ENCODE measurements at places on chromosomes 3 and 15.

DNA sequence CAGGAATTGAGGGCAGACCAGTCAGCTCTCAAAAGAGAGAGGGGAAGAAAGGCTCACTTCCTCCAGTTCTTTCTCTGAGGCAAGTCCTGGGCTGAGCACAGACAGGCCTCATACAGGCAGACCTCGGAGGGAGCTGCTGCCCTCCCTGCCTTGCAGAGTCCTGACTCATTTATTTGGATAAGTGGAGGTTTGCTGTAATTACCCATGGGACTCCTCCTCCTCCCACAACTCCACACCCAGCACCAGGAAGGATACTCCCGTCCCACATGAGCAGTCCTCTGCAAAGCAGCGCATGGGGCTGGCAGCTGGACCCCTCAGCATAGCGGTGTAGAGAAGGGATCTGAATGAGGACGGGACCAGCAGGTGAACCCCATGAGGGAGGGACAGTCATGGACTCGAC lies 13.4 kb upstream of the SCN10A start:
- DNase-seq, result no peak

DNA sequence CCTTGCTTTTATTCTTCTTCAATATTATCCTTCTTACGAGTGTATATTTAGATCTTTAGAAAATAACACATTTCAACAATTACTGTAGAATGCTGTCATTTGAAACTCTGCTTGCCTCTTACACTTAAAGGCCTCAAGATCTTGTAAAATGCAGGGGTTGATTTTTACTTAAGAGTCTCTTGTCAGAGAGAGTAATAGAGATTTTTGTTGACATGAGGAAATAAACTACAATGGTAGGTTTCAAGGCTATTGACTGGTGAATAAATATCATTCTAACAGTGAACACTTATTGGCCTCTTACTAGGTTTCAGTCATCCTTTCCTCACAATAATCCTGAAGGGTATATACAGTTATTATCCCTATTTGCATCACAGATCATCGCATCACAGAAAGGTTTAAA lies 344.6 kb downstream of the GBE1 start:
- no peak for DNase-seq

DNA sequence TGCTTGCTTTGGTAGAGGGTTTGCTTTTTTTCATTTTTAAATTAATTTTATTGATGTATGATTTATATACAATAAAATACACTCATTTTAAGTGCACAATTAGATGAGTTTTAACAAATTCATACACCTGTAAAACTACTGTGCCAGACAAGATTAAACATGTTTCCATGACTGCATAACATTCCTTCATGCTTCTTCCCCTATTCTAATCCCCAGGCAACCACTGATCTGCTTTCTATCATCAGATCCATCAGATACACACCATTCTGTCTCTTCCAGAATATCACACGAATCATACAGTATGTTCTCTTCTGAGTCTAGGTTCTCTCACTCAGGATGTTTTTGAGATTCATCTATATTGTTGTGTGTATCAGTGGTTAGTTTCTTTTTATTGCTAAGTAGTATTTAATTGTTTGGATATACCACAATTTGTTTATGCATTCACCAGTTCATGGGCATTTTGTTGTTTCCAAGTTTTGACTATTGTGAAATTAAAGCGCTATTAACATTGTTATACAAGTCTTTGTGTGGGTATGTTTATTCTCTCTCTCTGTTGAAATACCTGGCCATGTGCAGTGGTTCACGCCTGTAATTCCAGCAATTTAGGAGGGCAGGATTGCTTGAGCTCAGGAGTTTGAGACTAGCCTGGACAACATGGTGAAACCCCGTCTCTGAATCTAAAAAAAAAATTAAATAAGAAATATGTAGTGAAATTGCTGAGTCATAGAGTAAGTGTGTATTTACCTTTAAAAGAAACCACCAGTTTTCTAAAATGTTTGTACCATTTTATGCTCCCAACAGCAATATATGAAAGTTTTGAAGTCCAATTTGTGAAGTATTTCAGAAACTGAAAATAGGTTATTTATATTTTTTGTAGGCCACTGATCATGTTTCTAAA lies 7.0 kb upstream of the TFG start:
- no peak for DNase-seq

DNA sequence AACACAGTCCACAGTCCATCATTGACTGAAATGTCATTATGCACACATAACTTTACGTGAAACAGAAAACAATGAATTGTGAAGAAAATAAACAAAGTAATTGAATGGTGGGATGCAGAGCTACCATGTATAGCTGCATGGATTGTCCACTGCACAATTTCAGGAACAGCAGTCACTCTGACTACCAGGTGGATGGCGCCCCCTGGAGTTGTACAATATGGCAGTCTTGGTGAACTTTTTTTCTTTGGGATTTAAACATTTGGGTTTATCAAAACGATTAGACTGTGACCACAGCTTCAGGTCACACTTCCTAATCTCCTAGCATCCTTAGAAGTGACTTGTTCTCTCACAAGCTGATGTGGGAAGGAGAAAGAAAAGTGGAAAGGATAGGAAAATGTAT lies 48.9 kb upstream of the TCF12 start:
- DNase-seq, result peak; percentile 25

DNA sequence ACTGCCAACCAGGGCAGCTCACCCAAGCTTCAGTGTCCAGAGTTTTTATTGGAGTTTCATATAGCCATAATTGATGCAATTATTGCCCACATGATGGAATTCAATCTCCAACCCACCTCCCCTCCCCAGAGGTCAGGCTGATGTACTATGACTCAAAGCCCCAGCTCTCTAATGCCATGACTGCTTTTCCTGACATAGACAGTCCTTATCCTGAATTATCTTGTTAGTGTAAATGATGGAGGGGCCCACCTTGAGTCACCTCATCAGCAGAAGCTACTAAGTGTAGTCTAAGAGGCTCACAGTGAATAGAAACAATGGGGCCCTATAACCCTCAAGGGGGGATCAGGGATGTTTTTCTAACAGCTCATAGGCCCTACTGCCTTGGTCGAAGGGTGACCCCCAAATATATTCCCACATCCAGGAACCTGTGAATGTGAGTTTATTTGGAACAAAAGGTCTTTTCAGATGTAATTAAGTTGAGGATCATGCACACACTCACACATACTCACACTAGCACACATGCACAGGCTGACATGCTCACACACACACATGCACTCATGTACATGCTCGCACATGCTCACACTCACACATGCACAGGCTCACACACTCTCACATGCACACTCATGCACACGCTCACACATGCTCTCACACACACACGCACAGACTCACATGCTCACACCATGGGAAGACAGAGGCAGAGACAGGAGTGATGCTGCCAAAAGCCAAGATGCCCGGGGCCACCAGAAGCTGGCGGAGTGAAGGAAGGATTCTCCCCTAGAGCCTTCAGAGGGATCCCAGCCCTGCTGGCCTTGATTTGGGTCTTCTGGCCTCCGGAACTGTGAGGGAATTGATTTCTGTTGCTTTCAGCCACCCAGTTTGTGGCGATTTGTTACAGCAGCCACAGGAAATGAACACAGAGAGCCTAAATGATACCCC lies 131.2 kb upstream of the SMAD3 start:
- DNase-seq, result no peak

- no peak for DNase-seq
Measured at GRCh38 chr3:104941785-104942184, 424.9 kb upstream of the ALCAM start.

GRCh38 chr3:196122021-196122687 lies 40.3 kb upstream of the TFRC start:
- DNase-seq, result no peak

DNA sequence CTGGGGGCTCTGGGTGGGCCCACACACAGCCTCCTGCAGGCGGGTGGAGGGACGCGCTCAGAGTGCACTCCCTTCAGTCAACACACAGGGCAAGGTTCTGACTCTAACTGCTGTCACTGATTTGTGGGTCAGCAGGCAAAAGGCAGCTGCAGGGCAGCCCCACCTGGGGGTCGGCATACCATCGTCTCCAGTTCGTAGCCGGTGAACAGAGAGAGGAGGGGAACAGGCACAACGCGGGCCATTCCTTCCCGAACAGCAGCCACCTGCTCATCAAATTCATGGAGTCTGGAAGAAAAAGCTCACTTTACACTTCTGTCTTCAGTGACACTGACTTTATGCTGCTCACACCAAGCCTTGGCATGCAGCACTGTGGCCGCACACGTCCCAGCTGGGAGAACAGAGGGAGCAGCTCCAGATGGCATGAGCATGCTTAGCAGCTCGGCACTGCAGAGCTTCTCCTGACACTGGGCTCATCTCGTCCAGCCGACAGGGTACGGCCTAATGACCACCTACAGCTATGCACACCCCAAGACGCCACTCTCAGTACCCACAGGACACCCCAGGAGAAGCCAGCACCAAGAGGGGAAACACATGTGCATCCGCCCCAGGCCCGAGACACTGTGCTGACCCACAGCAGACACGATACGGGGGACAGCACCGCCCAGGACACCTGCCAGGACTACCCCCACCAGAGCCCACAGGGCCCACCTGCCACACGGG lies 14.4 kb upstream of the OCA2 start:
- DNase-seq, result no peak

GRCh38 chr15:48285329-48286214 lies 45.7 kb upstream of the DUT start:
- DNase-seq, result peak; percentile 71

DNA sequence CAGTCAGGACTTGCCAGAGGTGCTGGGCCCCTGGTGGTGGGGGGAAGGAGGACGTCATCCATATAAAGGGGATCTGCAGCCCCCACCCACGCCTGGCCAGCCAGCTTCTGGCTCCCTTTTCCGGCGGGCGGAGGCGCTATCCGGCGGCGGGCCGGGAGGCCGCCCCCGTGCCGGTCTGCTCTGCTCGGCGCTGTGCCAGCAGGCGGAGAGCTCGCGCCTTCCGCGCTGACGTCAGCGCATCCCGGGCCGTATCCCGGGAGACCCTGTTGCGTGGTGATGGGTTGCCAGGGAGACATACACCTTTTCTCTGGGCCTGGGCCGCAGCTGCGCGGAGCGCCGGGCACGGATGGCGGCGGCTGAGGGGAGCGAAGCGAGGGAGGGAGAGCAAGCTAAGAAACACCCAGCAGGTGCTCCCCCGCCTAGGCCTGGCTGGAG lies 1.1 kb downstream of the FAM131A start:
- no peak for DNase-seq

GRCh38 chr3:193594946-193595689 lies 2.1 kb downstream of the OPA1 start:
- DNase-seq, result peak; percentile 61

- no peak for DNase-seq
Measured at GRCh38 chr3:50749822-50750221, 75.1 kb downstream of the DOCK3 start.

- DNase-seq, result peak; percentile 99
Measured at GRCh38 chr15:90994417-90995311, at the start of gene PRC1. Gene PRC1 (minus strand): TSS chr15:90994535. CDS start chr15:90994417, 118 bp downstream.

DNA sequence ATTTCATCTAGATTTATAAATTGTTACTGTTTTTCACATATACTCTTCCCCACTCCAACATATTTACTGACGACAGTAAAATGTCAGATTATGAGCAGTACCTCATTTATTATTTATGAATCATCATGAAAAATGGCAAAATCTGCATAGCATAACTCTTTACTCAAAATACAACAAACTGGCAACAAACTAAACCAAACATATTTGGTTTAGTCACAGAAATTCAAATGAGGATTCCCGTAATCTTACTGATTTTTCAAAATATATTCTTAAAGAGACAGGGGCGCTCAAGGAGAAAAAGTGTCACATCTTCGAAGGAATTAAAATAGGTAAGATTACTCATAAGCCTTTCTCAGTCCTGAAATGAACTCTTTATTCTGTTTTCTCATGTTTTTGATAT lies 3.0 kb upstream of the GPR87 start:
- DNase-seq, result no peak

GRCh38 chr3:42652611-42653302 lies 740 bp upstream of the ZBTB47 start:
- DNase-seq, result no peak

Data from HAP-1 (cell line).